ENCODE measurements at places on chromosomes 1 and 21.

DNA sequence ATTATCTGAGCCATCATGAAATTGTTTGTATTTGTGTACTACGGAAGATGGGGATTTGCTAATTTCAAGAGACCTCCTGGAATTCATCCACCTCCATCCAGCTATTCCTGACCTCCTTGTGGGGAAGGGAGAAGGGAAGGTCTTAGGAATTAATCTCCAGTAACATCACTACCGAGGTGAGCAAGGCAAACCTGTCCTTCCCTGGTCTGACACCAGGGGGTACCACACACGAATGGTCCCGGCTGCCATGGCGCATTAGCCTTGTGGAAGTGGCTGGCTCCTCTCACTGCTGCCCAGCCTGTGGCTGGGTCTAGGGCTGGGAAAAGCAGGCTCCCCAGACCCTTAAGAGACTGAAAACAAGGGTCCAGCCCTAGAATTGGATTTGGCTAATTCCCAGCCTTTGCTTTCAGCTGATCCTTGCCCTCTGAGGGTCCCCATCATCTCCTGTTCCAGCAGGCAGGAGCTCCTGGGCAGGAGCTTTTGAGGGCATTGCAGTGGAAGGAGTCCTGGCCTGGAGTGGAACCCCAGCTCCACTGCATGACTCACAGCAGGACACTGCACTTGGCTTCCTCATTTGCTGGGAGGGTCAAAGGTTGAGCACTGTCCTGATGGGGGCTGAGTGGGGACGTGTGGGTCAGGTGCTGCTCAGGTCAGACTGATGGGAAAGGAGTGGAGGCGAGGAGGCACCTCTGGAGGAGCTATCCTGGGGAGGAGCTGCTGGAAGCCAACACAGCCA, 34.8 kb downstream of the RIMS3 start:
- peak; percentile 35 for DNase-seq

- DNase-seq, result no peak
These were observed 4.2 kb upstream of the PTPN22 start for GRCh38 chr1:113875714-113876113.

DNA sequence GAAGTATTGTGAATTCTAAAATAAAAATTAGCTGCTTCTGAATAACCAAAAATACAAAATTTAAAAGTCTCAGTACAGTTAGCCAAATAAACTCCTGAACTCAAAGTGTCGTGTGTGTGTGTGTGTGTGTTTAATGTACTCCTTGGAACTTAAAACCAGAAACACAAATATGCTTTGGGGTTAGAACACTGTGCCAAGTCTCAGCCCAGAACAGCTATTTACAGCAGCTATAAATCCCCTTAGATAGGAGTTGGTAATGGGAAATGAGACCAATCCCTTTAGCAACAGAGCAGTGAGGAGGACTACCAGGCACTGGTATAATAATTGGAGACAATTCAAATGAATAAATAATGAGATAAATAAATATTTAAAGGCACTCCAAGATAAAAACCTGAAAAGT, 83.1 kb downstream of the PATJ start:
- DNase-seq, result no peak

DNA sequence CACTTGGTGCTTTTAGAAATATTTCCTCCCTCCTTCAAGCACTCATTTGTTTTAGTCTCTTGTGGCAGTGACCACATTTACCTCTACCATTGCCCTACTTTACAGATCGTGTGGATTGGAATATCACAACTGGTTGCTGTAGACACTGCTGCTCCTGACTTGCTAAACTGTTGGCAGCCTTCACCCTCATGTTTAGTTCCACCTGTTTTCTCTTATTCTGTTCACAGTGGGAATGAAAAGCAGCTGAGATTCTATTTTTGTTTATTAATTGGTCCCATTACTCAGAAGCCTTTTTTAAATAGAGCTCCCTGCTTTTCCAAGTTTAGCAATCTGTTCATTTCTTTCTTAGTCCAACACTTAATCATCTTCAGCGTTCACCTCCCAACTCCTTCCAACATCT, 308.9 kb downstream of the RWDD3 start:
- DNase-seq, result no peak

- DNase-seq, result no peak
These were observed 35.2 kb upstream of the DYRK1A start for GRCh38 chr21:37331411-37331810.

DNA sequence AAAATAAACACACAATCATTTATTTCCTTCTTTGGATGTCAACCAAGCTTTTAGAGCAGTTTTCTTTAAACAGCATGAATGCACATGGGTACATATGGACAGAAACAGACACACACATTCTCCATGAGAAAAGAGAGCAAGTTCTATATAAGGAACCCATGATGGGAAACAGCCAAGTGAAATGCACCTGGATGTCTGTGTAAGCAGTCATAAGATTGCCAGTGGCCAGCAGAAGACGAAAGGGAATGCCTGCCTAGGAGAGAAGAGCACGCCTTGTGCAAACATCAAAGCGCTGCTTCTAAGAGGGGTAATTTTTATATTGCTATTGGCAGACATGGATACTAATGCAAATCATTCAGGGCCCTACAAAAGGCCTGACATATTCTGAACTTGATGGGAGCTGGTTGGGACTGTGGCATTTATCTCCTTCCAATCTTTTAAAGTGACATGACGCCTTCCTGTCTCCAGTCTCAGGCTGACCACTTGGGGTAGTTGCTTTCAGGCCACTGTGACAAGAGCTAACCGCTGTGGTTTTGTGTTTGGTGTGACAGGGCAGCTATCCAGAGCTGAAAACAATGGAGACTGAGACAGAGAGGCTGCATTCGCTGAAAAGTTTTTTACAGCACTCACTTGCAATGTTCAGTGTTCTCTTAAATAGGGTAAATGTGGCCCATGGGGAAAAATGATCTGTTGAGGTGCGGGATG, 75.0 kb upstream of the DPT start:
- DNase-seq, result no peak

GRCh38 chr1:184792450-184792969, 37.9 kb upstream of the EDEM3 start:
- DNase-seq, result peak; percentile 95

DNA sequence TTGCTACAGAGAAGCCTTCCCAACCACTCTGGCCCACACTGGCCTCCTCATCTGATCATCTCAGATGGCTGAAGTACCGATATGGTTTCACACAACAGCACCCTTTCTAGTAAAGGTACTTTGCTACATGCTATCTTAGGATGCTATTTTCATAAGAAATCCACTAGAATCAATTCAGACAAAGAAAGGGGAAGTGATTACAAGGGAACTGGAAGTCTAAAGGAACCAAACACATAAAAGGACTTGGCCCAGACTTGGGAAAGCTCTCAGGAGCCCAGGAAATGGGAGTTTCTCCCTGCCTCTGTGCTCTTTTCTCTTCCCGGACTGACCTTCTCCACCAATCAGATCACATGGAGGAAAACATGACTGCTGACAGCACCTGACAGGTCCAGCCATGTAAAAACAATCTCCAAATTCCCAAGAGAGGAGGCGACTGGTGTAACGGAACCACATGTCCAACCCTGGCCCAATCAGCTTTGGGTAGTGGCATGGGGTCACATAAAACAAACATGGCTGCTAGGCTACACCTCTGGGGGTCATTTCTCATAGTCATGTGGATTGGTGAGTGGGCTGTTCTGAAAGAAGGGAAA, 12.7 kb upstream of the FOXE3 start:
- no peak for DNase-seq

DNA sequence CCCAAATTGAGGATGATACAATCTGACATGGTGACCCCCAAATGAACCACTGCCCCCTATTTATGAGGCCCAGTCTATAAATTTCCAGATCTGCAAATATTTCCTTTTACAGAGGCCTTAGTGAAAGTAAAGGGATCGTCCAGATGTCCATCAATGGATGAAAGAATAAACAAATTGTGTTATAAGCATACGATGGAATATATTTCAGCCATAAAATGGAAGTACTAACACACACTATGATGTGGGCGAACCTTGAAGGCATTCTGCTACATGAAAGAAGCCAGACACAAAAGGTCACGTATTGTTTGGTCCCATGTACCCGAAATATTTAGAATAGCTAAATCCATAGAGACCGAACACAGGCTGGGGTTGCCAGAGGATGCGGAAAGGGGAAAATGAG, 48.6 kb upstream of the ITPKB start:
- DNase-seq, result no peak

GRCh38 chr1:75373542-75374159, 237.3 kb downstream of the SLC44A5 start:
- DNase-seq, result no peak

GRCh38 chr1:150976401-150976821, 1.8 kb upstream of the CERS2 start:
- DNase-seq, result no peak

- DNase-seq, result no peak
These were observed 4.4 kb upstream of the FNDC5 start for GRCh38 chr1:32874860-32875752.

GRCh38 chr1:98688110-98688739, 26.7 kb downstream of the SNX7 start:
- DNase-seq, result no peak

- DNase-seq, result no peak
These were observed 247.6 kb upstream of the SGIP1 start for GRCh38 chr1:66286307-66286706.

DNA sequence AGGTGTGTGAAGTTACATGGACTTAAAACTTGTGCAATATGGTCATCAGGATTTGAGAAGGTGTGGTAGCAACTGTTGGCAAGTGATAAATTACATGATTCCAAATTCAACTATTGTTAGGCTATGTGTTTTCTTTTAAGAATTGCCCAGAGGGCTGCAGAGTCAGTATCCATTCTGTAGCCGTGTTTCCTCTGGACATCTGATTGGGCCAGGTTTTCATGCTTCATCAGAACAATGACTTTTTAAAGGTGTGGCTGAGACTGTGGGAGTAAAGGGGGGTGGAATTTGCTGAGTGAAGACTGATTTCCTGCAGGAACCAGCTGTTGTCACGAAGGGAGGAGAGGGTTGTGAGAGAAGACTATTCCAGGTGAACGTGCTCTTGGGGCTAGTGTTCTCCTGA, 1.7 kb upstream of the HRNR start:
- DNase-seq, result no peak

DNA sequence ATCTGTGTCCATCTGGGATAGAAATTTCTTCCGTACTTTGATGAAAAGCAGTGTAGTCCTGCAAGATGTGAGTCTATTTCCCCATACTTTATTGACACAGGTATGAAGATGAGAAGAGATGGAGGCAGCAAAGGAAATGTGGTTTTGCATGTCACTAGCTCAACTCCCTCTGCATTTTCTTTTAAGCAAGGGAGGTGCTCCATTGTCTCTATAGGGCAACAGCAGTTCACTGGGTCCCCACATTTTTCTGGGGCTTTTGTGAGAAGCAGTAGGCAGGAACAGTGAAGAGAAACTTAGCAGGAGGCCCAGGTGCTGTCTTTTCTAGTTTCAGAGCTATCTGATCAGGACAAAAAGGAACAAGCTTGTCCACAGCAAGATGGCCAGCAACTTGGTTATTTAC, 37.1 kb downstream of the C21orf91 start:
- no peak for DNase-seq

GRCh38 chr1:110237386-110238152, 27.5 kb downstream of the KCNC4 start:
- DNase-seq, result no peak

GRCh38 chr1:89659322-89660081, 26.6 kb downstream of the LRRC8C start:
- no peak for DNase-seq

- DNase-seq, result peak; percentile 71
These were observed 58.7 kb upstream of the APOBEC4 start for GRCh38 chr1:183711741-183712361.

GRCh38 chr1:110084227-110085078, 14.0 kb upstream of the ALX3 start:
- DNase-seq, result peak; percentile 63
